MG63 (cell line): ENCODE measurements at places on chromosomes 16 and 17. TPM values are rescaled to one million over a fixed set of nuclear protein-coding genes. Genes with fewer than 3 reads are reported as not detected.

Gene QPRT
- 0.36 and 0.64 TPM in 2 replicates for total RNA-seq

Gene TEKT5
- total RNA-seq, result not detected in 2 replicates

Gene SOX15
- total RNA-seq, result 0.23 TPM in 1 of 2 replicates, not detected in the other

Gene TAT
- total RNA-seq, result not detected in 2 replicates

GRCh38 chr17:81865733-81866439 lies 5.3 kb downstream of the ARHGDIA start:
- no peak for DNase-seq

GRCh38 chr16:19809121-19809635 lies 75.5 kb downstream of the GPRC5B start:
- peak; percentile 47 for DNase-seq

DNA sequence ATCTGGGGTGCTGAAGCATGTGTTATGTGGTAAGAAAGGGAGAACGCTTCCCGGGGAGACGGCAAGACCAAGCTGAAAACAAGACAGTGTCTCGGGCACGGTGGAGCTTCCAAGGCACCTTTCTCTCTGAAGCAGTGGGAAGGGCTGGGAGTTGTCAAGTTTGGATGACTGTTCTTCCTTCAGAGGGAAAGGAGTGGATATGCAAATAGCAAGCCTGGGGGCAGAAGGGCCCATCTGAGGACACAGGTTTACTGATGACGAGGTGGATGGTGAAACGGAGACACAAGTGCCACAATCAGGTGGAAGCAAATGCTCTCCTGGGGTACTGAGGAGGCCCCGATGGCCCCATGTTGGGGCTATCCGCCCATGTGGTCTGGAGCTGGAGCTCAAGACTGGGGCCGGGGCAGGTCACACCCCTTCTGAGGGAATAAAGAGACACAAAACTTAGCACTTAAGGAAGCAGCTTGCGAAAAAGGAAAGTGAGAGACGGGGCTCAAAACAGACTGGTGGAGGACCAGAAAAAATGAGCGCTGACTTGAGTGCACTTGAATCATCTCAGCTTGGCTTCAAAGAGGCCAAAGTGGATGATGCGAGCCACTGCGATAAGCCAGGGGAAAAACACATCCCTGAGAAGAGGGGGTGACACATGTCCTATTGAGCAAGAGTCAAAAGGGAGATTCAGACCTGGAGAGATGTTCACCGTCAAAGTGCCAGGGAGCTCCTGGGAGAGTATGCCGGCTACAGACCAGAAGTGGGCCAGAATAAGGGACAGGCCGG lies 34.8 kb upstream of the MTSS2 start:
- no peak for DNase-seq

DNA sequence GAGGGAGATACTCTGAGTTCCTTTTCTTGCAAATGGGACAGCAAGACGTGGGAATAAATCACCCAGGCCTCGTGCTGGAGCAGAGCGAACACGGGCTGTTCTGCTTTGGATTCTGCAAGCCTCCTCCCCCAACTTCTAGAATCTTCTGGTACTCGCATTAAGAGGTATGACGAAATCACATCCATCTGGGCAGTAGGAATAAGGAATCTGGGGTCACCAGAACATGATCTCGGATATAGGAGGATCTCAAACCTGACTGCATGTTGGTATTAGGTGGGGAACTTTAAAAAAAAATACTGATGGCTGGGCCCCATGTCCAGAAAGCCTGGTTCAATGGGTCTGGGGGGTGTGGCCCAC lies 49.8 kb upstream of the USP7 start:
- no peak for DNase-seq

- peak; percentile 9 for DNase-seq
These were observed 17.3 kb upstream of the CIITA start for GRCh38 chr16:10859658-10860057.

- peak; percentile 3 for DNase-seq
These were observed 871.0 kb downstream of the CDH11 start for GRCh38 chr16:64250866-64251265.

DNA sequence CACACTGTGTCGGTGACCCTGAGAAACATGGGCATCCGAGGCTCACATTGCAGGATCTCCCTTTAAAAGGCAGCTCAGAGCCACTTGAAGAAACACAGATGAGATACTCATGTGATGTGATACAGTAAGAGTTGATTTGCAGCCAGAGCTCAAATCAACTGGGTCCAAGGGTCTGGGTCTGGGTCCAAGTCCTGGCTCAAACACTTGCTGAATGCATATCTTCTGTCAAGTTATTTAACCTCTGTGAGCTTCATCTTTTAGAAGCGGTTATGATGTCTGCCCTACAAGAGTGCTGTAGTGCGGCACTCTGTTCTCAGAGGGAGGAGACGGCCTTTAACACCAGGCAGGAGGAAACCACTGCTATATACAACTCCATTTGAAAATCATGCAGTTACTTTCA lies 6.4 kb downstream of the KRT38 start:
- DNase-seq, result no peak

GRCh38 chr17:83147280-83147679 lies 67.9 kb downstream of the METRNL start:
- no peak for DNase-seq

DNA sequence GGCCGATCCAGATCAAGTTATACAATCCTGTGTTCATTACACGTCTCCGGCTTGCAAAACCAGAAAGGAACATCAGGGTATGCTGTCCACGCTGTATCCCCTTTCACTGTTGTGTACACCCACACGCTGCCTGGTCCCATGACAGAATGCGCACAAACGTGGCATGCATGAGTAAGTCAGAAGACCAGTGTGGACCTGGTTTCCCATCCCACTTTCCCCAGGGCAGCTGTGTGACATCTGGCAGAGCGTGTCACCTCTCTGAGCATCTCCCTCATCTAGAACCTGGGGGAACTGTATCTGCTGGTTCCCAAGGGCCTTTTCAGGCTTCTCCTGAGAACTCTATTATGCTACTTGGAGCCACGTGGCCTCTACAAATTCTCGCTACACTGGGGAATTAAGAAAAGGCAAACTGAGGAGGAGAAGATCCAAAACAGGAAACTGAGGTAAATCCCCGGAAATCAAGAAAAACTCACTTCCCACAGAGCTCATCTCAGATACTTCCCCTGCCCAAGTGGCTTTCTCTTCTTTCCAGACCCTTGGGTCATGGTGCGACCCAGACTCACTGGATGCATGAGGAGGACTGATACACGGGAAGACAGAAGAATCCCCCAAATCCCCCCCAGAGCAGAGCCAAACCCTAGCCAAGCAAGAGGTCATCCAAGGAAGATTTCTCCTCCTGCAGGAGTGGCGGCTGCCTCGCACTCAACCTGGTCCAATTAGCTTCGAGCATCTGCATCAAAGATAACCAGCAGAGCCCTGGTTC lies 139.3 kb downstream of the GAS7 start:
- no peak for DNase-seq

GRCh38 chr17:77145224-77145611 lies 4.4 kb downstream of the SEC14L1 start:
- no peak for DNase-seq

DNA sequence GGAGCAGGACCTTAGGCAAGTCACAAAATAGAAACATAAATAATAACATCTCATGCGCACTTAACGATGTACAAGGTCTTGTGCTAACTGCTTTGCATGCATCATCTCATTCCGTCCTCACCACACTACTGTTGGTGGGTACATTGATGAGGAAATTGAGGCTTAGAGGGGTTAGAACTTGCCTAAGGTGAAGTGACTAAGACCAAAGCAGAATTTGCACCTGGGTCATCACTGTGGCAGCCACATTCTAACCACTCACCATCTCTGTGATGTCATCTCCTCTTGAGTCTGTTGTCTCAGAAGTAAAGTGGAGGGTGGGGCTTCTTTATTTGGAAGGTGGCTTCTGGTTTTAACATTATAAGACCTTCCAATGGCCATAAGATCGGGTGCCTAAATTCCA lies 20.4 kb upstream of the TRIM25 start:
- no peak for DNase-seq

- peak; percentile 40 for DNase-seq
These were observed 6.6 kb downstream of the PNMT start for GRCh38 chr17:39674702-39675389.

DNA sequence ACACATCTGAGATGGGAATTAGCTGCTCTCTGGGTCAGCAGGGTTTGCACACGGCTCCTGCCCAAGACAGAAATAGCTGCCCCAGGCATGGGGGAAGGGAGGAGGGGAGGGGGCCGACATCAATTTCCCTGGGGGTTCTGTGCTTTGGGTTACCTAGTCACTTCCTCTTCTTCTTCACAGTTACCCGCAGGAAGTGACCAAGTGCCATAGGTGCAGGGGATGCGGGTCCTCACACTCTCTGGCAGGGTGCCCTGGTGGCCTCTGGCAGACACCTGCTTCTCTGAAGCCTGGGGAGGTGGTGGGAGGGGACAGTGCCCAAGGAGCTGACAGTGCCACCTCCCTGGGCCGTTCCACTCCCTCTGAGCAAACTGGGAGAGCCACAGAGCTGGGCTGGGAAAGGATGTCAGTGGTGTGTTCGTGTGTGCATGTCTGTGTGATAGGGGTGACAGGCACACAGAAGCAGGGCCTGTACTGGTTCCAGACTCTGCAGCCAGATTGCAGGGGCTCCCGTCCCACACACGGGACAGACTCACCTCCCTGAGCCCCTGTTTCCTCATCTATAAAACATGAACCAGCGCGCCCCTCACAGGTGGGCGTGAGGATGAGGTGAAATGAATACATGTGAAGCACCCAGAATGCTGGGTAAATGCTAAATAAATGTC lies 18.2 kb downstream of the SCN4A start:
- no peak for DNase-seq
